ENCODE measurements at places on chromosomes 2 and 18.
A peak's percentile ranks its signal among the peaks of the same experiment; 100 is the strongest.

DNA sequence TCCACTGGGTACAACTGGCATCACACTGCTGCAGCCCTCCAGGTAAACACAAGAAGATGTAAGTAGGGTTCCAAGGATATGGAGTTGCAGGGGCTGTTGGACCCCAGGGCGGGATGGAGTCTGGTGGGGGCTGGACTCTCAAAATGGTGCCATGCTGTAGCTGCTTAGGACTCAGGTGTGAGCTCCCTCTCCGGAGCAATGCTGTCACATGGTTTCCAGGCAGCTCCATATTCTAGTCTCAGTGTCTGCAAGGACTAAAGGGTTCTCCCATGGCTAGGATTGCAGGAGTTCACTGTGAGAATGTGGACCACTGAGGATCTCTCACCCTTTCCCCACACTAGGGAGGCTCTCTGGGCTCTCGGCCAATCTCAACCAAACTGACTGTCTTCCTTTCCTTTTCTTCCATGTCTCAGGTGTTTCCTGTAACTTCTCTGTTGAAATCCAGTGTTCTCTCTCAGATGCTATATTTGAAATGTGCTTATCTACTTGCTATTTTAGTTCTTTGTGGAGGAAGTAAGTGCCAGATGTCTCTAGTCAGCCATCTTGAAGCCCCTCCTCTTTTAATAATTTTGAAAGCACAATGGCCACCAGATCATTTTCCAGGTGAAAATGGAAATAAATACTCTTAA is 57.6 kb downstream of the CCNT2 start:
- no peaks in the 10 kb centered on the region for H3K4me1 ChIP-seq
- no peak overlapping the region for H3K4me3 ChIP-seq
- H3K27me3 ChIP-seq: no peaks in the 10 kb centered on the region
- no peak overlapping the region for H3K27ac ChIP-seq

- H3K4me3 ChIP-seq: peak overlapping the region; percentile 81
- peaks cover 17% of the 10 kb centered on the region for H3K36me3 ChIP-seq
- DNase-seq: no peak
These were observed 1.1 kb downstream of the PRKRA start for GRCh38 chr2:178449700-178450523.

- no peak overlapping the region for H3K27ac ChIP-seq
- no peak for DNase-seq
- no peaks in the 10 kb centered on the region for H3K36me3 ChIP-seq
- H3K4me1 ChIP-seq: no peaks in the 10 kb centered on the region
These were observed 57.0 kb downstream of the ZC3H8 start for GRCh38 chr2:112197868-112198267.

DNA sequence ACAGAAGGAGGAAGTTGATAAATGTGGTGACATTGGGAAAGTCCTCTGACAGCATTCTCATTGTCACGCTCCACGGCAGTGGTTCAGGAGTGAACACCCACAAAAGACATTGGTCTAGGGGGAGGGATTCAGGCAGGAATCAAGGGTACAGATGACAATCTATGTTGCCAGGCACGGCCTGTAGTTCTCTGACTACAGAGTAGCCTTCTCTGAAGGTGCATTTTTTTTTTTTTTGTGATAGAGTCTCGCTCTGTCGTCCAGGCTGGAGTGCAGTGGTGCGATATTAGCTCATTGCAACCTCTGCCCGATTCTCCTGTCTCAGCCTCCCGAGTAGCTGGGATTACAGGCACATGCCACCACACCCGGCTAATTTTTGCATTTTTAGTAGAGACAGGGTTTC is 7.4 kb upstream of the MOB1A start:
- H3K36me3 ChIP-seq: no peaks in the 10 kb centered on the region
- no peak for DNase-seq
- no peaks in the 10 kb centered on the region for H3K4me1 ChIP-seq
- no peak overlapping the region for H3K27ac ChIP-seq
- H3K27me3 ChIP-seq: no peaks in the 10 kb centered on the region

DNA sequence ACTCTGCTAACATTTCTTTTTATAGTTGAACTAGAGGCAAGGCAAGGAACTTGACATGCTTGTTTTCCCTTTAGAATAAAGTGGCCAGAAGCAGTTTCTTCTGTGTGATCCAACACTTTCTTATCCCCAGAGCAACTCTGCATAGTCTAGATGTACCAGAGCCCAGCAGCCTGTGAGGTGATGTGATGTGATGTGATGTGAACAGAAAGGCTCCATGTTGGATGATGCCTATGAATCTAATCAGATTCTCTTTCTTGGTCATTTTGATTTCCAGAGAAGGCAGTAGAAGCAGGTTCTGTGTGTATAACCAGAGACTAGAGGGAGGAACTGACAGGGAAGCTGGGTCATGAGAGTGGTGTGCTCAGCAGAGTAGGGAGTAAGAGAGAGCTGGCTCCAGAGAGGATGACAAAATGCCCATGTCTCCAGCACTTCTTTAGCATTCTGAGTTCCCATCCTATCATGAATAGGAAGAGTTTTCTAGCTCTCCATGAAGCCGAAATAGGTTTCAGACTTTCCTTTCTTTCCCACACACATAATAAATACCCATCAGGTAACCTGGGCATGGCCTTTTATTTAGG is 31.0 kb upstream of the PTH2R start:
- no peak overlapping the region for H3K4me3 ChIP-seq
- H3K4me1 ChIP-seq: no peaks in the 10 kb centered on the region
- DNase-seq: no peak
- H3K27ac ChIP-seq: no peak overlapping the region
- no peaks in the 10 kb centered on the region for H3K27me3 ChIP-seq
- H3K36me3 ChIP-seq: no peaks in the 10 kb centered on the region

GRCh38 chr2:141524777-141525176 is 606.0 kb downstream of the LRP1B start:
- no peak overlapping the region for H3K4me3 ChIP-seq
- no peaks in the 10 kb centered on the region for H3K36me3 ChIP-seq
- H3K4me1 ChIP-seq: no peaks in the 10 kb centered on the region
- no peak for DNase-seq

GRCh38 chr2:181627545-181627944 is 29.4 kb downstream of the CERKL start:
- no peaks in the 10 kb centered on the region for H3K36me3 ChIP-seq
- H3K27ac ChIP-seq: no peak overlapping the region
- H3K4me1 ChIP-seq: no peaks in the 10 kb centered on the region
- no peak for DNase-seq

DNA sequence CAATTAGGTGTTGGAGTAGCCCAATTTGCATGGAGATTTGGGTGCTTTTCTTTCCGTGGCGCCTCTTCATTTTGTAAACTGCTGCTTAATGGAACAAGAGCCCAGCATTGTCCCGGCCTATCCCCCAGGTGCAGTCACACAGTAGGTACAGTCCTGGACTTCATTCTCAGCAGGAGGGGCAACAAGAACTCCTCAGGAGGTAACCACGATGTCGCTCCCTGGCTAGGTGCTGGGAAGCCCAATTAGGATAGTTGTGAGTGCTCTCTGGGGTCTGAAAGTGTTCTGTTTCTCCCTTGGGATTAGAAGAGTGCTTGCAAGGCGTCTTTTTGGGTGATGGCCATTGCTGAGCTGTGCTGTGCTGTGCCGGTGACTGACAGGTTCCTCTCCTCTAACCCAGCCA is 53.8 kb downstream of the CABLES1 start:
- no peak overlapping the region for H3K27ac ChIP-seq
- no peaks in the 10 kb centered on the region for H3K27me3 ChIP-seq
- H3K4me3 ChIP-seq: no peak overlapping the region
- DNase-seq: no peak
- no peaks in the 10 kb centered on the region for H3K36me3 ChIP-seq

- no peaks in the 10 kb centered on the region for H3K36me3 ChIP-seq
- no peak overlapping the region for H3K27ac ChIP-seq
- H3K27me3 ChIP-seq: no peaks in the 10 kb centered on the region
- DNase-seq: no peak
These were observed 162.0 kb downstream of the SLC8A1 start for GRCh38 chr2:40289771-40290404.

GRCh38 chr18:77110936-77111335 is 21.6 kb downstream of the MBP start:
- H3K27ac ChIP-seq: peak overlapping the region; percentile 95
- H3K27me3 ChIP-seq: no peaks in the 10 kb centered on the region
- H3K4me3 ChIP-seq: no peak overlapping the region
- H3K36me3 ChIP-seq: no peaks in the 10 kb centered on the region
- peaks cover 94% of the 10 kb centered on the region for H3K4me1 ChIP-seq

GRCh38 chr2:153408710-153409385 is 69.7 kb downstream of the RPRM start:
- no peak for DNase-seq
- H3K4me1 ChIP-seq: no peaks in the 10 kb centered on the region

DNA sequence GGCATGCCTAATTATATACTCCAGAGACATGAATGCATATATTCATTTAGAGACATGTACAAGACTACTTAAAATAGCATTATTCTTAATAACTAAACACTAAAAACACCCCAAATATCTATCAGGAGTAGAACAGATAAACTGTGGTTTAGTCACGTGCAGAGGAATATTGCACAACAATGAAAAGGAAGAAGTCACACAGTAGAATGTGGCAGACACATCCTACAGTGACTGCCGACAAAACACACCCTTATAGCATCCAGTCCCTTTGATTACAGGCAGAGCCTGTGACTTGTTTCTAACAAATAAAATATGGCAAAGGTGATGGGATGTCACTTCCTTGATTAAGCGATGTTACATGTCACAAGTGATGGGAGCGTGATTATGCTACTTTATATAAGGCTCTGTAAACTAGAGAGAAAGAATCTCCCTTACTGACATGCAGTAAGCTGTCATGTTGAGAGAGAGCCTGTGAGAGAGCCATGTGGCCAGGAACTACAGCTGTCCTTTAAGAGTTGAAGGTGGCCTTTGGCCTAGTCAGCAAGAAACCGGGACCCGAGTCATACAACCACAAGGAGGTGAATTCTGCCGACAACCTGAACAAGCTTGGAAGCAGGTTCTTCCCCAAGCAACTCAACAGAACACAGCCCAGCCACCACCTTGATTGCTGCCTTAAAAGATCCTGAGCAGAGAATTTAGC is 39.1 kb upstream of the LGALSL start:
- H3K27ac ChIP-seq: no peak overlapping the region
- no peaks in the 10 kb centered on the region for H3K27me3 ChIP-seq
- H3K4me3 ChIP-seq: no peak overlapping the region
- no peak for DNase-seq
- H3K36me3 ChIP-seq: no peaks in the 10 kb centered on the region
- no peaks in the 10 kb centered on the region for H3K4me1 ChIP-seq

GRCh38 chr2:160970052-160970965 is 189.9 kb upstream of the TANK start:
- peak overlapping the region; percentile 62 for H3K27ac ChIP-seq
- DNase-seq: no peak
- no peaks in the 10 kb centered on the region for H3K36me3 ChIP-seq
- no peak overlapping the region for H3K4me3 ChIP-seq

- no peak overlapping the region for H3K4me3 ChIP-seq
- no peaks in the 10 kb centered on the region for H3K27me3 ChIP-seq
- no peak for DNase-seq
- no peaks in the 10 kb centered on the region for H3K36me3 ChIP-seq
These were observed 15.4 kb upstream of the LYPD6B start for GRCh38 chr2:149023091-149023490.

DNA sequence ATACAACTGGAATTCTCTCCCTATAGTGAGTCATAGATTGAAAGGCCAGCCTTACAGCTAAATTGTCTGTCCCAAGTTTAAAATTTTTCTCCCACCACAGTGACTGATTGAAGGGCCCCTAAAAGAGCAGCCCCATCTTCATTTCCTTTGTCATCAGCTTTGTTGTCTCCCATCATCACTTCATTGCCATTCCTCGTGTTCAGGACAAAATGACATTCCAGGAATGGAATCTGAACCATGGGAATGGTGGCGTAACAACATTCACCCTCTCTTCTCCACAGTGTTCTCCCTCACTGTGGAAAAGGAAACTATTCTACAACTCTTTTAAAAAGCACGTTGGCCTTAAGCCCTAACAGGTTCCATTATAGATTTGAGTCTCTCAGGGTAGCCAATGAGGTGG is 52.1 kb downstream of the PSTPIP2 start:
- no peaks in the 10 kb centered on the region for H3K27me3 ChIP-seq
- DNase-seq: no peak
- no peaks in the 10 kb centered on the region for H3K4me1 ChIP-seq
- H3K36me3 ChIP-seq: no peaks in the 10 kb centered on the region
- no peak overlapping the region for H3K27ac ChIP-seq
- H3K4me3 ChIP-seq: no peak overlapping the region
